ENCODE measurements at places on chromosomes 1 and 21. TPM values are rescaled to one million over a fixed set of nuclear protein-coding genes. Genes with fewer than 3 reads are reported as not detected.

DNA sequence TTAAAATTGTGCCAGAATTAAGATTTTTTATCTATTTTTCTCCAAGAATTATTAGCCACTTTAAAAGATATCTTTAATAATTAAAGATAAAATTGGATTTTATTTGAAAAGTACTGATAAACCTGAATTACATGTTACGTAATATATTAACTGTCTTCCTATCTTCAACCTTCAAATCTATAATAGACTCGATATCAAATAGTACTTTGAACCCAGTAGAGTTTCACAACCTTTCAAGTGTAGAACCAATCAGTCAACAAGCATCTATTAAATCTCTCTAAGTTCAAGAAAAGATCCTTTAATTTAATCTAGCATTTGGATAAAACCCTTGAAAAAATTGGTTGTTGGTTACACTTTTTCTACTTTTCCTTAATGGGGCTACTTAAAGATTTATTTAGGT is 271.4 kb downstream of the GPR52 start:
- no peak for DNase-seq

- DNase-seq, result no peak
Measured at GRCh38 chr1:92442351-92442750, 44.4 kb downstream of the GFI1 start.

DNA sequence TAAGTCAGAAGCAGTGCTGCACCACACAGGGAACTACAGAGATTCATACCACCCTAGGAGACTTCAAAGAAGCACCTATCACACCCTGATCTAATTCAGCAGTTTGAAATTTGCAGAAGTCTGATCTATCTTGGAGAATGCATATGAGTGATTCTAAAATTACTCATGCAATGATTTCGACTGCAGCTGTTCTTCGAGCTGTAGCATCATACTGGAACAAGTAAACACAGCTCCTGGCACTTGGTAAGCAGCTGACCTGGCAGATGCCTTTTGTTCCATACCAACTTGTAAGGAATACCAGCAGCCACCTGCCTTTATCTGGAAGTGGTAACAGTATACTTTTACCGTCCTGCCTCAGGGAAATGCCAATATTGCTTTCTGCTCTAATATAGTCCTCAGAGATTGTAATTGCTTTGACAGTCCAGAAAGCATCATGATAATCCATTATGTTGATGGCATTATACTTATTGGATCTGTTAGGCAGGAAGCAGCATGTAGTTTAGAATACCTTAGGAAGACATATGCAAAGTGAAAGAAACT is 25.7 kb downstream of the AADACL4 start:
- DNase-seq, result no peak

GRCh38 chr1:14951766-14952165 is 201.8 kb upstream of the TMEM51 start:
- DNase-seq, result no peak

DNA sequence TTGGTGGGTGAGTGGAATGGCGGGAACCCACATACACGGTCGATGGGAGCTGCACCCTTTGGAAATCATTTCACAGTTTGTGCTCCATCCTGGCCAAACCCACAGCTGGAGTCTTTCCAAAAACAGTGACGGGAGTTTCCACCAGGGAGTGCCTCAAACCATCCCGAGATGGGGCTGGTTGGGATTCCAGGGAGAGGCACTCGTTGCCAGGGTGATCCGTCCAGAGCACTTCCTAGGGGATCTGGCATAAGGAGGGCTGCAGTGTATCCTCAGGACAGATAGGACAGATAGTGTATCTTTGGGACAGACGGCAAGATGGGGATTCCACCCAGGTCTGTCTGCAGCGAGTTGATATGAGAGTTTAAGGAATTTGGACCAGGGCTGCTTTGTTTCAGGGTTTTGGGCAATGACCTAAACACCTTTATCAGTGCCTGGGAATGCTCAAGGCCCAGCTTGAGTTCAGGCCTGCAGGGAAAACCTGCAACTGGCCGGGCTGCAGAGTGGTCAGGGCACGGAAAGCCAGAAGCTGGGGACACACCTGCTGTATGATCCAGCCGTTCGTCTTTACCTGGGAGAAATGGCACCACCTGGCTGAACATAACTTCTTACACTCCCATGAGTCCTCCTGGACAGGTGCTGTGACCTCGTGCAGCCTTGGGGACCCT is 3.4 kb upstream of the POFUT2 start:
- peak; percentile 70 for DNase-seq

GRCh38 chr1:162502928-162503327 is 5.3 kb downstream of the UHMK1 start:
- no peak for DNase-seq

DNA sequence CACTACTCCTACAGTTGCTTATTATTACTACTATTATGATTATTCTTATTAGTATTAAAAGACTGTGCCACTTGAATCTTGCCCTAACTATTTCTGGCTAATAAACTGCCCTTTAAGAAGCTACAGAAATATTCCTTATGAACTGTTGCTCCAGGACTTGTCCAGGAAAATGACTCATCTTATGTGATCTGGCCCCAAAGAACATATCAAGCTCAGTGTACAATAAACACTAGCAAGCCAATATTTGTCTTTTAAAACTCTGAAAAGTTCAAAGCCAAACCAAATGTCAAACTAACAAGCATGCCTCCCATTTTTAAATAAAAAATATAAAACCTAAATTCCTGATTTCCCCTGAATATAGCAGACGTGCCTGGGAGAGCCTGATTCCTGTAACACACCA is 88.7 kb upstream of the SIM2 start:
- no peak for DNase-seq

- no peak for DNase-seq
Measured at GRCh38 chr1:39061951-39062350, 35.8 kb downstream of the NDUFS5 start.

DNA sequence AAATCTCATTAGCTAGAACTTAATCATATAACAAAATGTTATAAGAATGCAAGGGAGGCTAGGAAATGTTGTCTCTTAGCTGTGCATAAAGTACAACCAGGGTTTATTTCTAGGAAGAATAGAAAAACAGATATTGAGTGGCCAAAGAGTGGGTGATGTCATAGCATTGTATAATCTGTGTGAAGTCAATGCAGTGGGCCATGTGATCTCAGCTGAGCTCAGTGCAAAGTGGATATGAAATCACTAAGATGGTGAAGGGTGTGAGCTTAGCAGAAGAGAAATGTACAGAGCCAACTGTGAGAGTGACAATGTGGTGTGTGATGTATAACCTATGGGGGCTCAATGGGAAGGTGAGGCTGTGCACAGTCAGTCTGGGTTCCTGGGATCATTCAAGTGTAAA is 29.7 kb upstream of the DUSP23 start:
- DNase-seq, result no peak

DNA sequence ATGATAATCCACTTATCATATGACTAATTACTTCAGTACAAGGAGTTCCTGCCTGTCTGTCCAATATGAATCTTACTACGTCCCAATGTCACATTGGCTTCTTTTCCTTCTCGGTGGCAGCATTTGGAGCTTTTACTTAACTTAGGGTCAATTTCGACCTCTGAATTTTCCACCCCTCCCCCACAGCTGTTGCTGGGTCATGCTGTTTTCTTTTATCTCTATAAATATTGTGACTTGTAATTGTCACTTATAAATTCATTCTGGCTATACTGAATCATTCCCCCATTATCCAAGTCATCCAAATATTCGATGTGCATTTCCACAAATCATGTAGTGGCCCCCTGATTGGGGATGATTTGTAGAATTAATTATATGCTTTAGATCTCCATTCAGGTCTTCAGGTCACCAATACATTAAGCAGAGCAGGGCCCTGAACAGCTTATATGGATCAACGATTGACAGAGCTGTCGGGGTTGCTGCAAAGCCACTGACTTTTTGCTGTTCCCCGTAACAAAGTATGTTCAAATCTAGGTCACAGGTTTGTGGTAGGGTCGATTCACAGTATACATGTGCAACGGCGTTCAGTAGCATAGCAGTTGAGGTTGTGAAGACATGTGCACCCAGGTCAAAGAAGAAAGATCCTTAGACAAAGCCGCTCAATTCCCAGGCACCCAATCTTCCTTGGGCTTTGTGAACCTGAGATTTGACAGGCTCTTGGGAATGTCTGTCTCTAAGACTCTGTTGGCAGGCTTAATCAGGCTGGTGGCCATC is 18.3 kb upstream of the RNU1-4 start:
- no peak for DNase-seq

DNA sequence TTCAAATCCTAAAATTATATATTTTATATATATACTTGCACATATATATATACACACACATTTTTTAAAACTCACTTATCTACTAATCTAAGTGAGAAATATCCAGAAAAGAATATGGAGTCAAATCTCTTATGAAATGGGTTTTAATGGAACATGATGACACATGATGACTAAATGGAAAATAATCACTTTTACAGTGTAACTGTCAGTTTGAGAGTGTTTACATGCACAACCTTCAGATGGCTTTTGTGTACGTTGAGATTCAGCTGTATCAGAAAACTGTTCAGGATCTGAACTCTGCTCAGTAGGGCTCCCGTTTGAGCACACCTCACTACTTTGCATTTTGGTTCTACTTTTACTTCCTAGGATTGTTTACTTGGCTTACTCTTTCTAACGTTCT is 189.8 kb downstream of the DNAH14 start:
- DNase-seq, result no peak

- DNase-seq, result no peak
Measured at GRCh38 chr1:33791251-33791650, 72.6 kb upstream of the HMGB4 start.

- DNase-seq, result no peak
Measured at GRCh38 chr1:68049941-68050878, at the start of gene DIRAS3. Gene DIRAS3 (minus strand): TSS chr1:68050627. CDS start chr1:68047297, 3,330 bp downstream.

- no peak for DNase-seq
Measured at GRCh38 chr1:223641523-223642039, 23.9 kb downstream of the CAPN8 start.

DNA sequence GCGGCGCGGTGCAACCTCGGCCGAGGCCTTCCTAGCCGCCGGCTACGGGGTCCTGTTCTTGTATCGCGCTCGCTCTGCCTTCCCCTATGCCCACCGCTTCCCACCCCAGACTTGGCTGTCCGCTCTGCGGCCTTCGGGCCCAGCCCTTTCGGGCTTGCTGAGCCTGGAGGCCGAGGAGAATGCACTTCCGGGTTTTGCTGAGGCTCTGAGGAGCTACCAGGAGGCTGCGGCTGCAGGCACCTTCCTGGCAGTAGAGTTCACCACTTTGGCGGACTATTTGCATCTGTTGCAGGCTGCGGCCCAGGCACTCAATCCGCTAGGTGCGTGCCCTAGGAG is 379 bp downstream of the PPCS start:
- peak; percentile 72 for DNase-seq

- DNase-seq, result no peak
Measured at GRCh38 chr21:28485301-28486022, 507.2 kb downstream of the LTN1 start.

- DNase-seq, result peak; percentile 47
Measured at GRCh38 chr1:30262158-30262557, 461.2 kb downstream of the MATN1 start.

- no peak for DNase-seq
Measured at GRCh38 chr1:229102741-229103391, 168.0 kb upstream of the RAB4A start.

DNA sequence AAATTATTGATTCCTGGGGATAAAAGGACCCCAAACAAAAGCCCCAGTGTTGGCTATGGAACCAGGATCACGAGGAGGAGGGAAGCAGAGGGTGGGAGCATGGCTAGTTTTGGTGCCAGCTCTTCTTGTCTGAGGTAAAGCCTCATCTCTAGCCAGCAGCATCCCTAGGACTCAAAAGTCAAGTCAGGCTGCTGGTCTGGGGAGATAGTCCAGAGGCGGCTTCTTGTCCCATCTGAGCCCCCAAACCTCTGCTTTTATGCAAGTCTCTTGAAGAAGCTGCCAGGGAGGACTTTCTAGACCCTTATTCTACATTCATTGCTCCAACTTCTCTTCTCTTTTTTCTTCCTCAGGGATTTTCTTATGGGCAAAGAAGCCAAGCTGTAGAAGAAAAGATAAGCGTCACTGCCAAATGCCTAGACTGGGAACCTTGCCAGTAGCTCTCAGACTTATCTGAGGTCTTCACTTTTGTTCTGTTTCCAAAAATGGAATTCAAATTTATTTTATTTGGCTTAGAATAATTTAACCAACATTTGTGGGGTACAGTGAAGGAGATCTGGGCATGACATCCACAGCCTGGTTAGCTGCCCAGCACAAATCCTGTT is 6.9 kb upstream of the ANKRD35 start:
- no peak for DNase-seq

DNA sequence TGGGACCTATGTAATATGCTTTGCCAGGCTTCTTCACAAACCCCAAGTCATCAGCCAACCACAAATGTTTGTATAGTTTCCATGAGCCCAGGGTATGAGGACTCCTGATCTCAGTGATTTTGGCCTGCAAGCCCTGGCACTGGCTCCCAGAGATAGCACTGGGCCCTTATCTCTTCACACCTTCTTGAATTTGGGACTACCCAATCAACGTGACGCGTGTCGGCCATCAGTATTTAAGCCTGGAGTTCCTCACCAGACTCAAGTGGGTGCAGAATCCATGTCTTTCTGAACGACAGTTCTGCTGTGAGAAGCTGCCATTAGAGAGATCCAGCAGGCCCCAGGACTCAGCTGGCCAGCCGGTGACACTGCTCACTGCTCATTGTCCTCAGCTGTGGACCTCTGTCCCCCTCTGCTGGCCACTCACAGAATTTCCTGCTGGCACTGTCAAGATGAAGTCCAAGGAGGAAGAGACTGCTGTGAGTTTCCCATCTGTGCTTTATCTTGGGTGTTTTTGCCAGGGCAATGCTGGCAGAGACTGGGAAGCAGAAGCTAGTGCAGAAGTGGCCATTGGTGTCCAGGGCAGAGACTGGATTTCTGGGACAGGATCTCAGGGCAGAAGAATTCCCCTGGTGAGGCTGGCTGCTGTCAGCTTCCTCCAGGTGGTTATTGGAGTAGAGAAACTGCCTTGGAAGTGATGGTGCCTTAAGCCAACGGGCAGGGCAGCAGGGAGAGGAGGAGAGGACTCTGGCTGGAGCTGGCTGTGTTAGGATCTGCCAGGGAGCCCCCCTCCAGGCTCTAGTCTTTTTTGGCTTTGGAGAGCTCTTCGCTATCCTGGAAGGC is 28.4 kb downstream of the TMCC2 start:
- DNase-seq, result peak; percentile 94

- DNase-seq, result no peak
Measured at GRCh38 chr21:18058731-18059398, 185.8 kb upstream of the CHODL start.

SDC3 gene
- total RNA-seq, result 51.9 TPM

IL22RA1 gene
- not detected for total RNA-seq

AIRE gene
- total RNA-seq, result 0.75 TPM

KRTAP21-2 gene
- not detected for total RNA-seq

ESPN gene
- total RNA-seq, result 2.2 TPM

PLEKHN1 gene
- total RNA-seq, result not detected

PRAMEF9 gene
- total RNA-seq, result not detected

MTARC2 gene
- total RNA-seq, result 23.7 TPM

GCLM gene
- total RNA-seq, result 3.3 TPM

NBPF3 gene
- total RNA-seq, result 3.9 TPM

AQP10 gene
- total RNA-seq, result not detected

KCNE2 gene
- total RNA-seq, result not detected

OLFML2B gene
- 79.7 TPM for total RNA-seq
